Activated CD4-positive, CD25-positive, alpha-beta regulatory T cell treated with anti-CD3 and anti-CD28 coated beads, Interleukin-2, amount 50 U/mL, for 16 hours (primary cell): ENCODE measurements at places on chromosomes 6 and 20.

DNA sequence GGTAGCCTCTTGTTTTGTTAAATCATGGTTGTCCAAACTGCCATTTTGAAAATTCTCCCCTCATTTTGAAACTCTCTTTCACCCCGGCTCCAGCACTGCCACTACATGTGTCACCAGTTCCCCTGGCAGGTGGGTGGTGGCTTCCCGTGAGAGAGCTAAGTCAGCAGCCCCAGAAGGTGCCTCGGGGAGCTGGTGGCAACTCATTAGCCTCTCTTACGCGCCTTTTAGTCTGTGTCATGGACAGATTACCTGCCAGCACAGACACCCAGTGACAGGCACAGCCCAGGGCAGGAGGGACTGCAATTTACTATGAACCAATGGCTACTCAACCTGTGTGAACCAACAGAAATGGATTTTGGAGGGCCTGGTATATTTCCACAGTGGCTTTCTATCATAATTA, 147.1 kb upstream of the SASH1 start:
- no peak for DNase-seq

GRCh38 chr6:116883005-116883404, 6.0 kb downstream of the RFX6 start:
- DNase-seq, result no peak

- no peak for DNase-seq
These were observed 174.1 kb downstream of the CDH26 start for GRCh38 chr20:60132162-60132826.

DNA sequence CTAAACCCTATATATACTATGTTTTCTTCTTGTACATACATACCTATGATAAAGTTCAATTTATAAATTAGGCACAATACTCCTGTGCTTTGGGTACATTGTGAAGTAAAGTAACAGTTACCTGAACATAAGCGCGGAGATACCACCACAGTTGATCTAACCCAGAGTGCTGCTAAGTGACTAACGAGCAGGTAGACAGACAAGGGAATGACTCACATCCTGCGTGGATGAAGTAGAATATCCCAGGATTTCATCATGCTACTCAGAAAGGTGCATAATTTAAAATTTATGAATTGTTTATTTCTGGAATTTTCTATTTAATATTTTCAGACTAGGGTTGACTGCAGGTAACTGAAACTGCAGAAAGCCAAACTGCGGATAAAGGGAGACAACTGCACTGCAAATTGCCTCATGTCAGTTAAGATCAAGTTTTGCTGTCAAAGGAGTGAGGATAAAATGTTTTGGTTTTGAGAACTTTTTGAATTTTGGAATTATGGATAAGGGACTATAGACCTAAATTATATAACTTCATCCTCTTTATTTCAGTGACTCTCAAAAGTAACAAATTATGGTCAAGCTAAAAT, 14.4 kb downstream of the MKKS start:
- no peak for DNase-seq

DNA sequence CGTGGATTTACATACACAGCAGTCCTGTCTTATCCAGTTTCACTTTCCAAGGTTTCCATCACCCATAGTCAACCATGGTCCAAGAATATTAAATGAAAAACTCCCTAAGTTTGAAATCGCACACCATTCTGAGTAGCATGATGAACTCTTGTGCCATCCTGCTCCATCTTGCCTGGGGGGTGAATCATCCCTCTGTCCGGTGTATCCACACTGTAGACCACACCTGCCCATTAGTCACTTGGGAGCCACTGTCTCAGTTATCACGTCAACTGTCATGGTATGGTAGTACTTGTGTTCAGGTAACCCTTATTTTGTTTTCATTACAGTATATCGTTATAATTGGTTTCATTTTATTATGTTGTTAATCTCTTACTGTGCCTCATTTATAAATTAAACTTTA, 38.5 kb downstream of the PTGIS start:
- no peak for DNase-seq

GRCh38 chr20:17655865-17656479, 26.1 kb downstream of the RRBP1 start:
- no peak for DNase-seq

- DNase-seq, result no peak
These were observed 161.7 kb upstream of the AFDN start for GRCh38 chr6:167664678-167665660.

DNA sequence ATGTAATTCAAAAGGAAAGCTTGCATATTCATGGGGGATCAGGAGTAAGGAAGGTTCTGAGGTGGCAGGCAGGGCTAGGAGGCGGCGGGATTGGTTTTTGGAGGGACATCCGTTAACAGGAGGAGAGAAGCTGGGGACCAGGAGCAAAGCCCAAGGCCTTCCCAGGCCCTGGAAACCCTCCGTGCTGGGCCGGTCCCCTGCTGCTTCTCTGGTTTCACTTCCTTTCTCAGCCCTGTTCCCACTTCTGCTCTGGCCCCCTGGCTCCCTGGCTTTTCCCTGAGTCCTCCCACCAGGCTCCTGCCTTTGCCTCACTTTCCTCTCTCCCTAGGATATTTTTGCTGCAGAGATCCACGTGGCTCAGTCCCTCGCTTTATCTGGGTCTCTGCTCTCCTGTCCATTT, 26.4 kb upstream of the SALL4 start:
- no peak for DNase-seq

- DNase-seq, result no peak
These were observed 71.4 kb upstream of the PCSK2 start for GRCh38 chr20:17155401-17155800.

- no peak for DNase-seq
These were observed 338.7 kb upstream of the ARID1B start for GRCh38 chr6:156438350-156438923.

DNA sequence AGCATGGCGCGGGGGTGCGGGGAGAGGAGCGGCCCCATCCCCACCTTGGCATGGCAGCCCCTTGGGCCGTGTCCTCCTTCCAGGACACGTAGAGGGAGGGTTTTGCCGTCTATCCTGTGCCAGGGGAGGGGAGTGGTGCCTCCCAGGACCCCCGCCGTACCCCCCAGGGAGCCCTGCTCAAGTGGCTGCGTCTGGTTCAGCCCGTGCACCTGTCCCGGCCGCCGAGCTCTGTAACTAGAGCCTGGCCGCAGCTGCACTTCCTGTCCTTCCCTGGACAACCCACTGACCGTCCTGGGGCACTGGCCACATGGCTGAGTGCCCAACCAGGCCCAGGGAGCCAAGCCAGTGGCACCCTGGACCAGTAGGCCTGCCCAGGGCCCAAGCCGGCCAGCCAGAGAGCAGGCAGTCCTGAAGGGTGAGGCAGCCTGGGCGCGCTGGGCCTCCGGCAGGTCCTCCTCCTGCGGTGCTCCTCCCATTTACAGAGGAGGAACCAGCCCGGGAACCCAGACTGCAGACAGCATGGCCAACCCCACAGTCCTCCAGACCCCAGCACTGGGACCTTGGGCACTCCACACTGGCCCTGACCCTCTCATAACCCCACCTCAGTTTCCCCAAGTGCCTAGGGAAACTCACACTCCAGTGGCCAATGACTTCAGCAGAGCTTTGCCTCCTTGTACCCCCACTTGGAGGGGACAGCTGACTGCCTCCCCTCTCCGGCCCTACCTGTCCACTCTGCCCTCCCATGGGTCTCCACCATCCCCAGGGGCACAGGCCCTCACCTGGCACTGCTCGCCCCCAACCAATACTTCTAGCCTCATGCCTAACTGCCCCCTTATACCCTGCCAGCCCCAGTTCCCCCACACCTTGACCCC, 8.7 kb downstream of the LAMA5 start:
- DNase-seq, result no peak

DNA sequence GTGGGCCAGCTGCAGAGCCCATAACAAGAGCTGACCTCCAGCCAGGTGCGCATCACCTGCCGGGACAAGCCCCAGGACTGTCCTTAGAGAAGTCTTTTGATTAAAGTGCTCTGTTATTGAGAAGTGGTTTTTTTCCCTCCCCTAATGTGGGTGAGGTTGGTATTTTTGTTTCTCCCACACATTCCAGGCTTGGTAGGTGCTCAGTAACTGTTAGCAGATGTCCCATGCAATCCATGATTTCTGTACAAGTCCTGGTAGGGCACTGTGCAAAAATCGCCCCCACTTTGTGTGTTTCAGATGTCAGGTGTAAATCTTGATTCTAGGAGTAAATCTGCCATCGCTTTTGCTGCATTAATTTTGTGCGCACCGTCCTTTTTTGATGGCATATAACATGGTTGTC, 4.7 kb downstream of the FAM210B start:
- no peak for DNase-seq

DNA sequence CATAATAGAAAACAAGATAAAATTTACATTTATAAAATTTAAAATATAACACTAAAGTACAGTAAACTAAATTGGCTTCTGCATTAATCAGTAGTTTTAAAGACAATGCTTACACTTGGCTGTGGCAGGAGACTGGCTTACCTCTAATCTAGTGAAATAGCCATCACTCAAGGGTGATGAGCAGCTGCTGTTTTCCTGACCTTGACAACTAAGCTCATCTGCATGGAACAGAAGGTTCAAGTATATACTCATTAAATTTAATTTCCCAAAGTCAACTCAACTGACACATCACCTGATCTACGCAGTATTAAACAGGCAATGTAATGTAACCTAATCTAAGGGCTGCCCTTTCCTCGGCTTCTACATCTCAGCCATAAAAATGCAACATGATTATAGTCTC, 14.5 kb downstream of the TMX4 start:
- DNase-seq, result no peak

GRCh38 chr6:127114214-127114760, 4.2 kb upstream of the RSPO3 start:
- DNase-seq, result no peak
